ENCODE measurements at places on chromosomes 3 and 15.

GRCh38 chr3:103126115-103126514, 691.3 kb downstream of the ZPLD1 start:
- DNase-seq: no peak

- DNase-seq: no peak
Measured at GRCh38 chr3:170703121-170703588, 117.3 kb upstream of the SLC7A14 start.

- DNase-seq: no peak
Measured at GRCh38 chr3:141652349-141652748, 85.7 kb upstream of the RNF7 start.

DNA sequence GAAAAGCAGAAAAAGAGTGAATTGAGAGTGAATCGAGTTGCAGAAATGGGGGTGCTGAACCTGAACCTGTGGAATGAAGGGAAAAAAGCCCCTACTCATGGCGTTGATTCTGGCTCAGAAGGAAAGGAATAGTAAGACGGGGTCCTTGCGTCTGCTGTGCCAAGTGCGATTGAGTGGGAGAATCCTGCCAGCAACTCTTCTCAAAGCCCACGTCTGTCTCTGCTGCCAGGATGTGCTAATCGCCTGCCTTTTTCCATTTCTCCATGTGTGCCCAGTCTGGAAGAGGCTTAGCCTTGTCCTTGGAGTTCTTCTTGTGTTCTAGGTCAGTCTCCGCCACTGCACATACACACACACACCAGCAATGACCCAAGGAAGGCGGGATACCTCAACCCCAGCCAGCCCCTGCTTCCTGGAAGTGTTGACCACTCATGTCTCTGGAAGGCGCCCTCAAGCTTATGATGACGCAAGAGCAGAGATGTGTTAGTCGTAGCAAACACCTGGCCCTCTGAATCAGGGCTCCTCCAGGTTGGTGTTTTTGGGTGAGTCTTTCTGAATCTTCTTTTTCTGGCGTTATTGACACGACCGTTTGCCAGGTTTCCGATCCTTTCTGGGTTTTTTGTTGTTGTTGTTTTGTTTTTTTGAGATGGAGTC, 262.4 kb upstream of the PROK2 start:
- DNase-seq: no peak

- no peak for DNase-seq
Measured at GRCh38 chr3:102258666-102259227, 176.1 kb upstream of the ZPLD1 start.

DNA sequence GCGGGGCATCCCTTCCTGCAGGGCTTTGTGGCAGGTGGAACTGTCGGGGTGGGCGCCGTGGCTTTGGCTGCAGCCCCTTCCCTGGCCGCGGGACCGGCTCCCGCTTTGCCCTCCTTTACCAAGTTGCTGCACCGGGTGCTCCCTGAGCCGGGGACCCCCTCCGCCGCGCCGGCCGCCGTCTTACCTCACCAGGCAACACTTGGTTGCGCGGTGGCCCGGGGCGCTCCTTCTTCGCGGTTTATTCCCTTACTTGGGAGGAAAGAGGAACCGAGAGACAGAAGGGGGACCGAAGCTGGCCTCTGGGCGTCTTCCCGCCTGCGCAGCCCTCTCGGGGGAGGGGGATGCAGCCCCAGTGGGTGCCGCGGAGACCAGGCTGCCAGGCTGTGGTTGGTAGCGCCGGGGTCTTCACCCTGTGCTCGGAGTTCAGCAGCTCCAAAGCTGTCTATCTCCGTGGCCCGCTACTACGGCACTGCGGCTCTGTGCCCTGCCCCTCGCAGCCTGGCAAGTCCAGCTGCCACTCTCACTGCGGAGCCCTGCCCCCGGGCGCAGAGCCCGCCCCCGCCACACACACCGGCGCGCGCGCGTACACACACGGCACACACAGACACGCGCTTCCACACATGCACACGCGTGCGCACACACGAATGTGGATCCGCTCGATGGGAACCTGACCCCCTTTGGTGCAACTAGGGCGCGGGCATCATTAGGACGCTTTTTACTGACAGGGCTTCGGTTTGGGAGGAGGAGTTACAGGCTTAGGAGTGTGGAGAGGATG, at the start of gene DGKG:
Gene DGKG (minus strand): TSS at position 473 of the 775 bp plus-strand sequence. CDS start 41,775 bp downstream, outside the sequence.
- DNase-seq: peak; percentile 2
